Hypothalamus (tissue), 51 donors: ENCODE measurements at places on chromosomes 6 and 20.

- DNase-seq, result no peak
Measured at GRCh38 chr6:339480-339879, 47.2 kb downstream of the DUSP22 start.

- DNase-seq, result no peak
Measured at GRCh38 chr6:13539572-13539971, 34.8 kb upstream of the SIRT5 start.

GRCh38 chr6:167706313-167707109 is 120.2 kb upstream of the AFDN start:
- no peak for DNase-seq

DNA sequence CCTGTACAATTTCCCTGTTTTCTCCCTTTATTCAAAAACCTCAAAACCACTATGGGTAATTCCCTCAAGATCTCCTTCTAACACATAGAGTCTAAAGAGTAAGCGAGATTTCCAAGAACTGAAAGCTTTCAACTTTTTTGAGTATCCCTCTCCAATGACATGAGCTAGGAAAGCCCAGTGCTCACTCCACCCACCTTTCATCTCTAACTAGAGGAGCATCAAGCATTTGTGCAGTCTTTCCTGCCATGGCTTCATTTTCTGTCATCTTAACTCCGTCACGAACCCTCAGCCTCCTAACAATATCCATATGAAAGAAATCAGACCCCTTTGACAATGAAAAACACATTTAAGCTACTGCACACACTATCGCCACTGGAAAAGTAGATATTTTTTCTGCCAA is 91.9 kb upstream of the SUPT3H start:
- DNase-seq, result no peak
